ENCODE measurements at places on chromosomes 4 and X.

GRCh38 chr4:5973486-5974220 lies 44.6 kb downstream of the C4orf50 start:
- DNase-seq, result no peak

DNA sequence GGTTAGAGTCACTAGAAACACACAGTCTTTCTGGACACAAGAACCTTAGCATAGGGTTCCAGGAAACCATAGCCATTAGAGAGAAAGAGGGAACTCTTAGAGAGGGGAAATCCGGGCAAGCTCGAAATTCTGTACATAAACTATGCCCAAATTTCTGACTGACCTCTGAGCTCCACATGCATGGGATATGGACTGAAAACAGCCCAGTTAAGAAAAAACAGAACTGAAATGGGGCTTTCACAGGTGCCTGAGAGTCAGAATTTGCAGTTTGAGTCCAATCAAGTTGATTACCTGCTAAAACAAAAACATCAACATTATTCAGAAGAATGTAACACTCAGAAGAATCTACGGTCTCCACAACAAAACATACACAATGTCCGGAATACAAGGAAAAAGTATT lies 13.1 kb downstream of the DCHS2 start:
- DNase-seq, result no peak

DNA sequence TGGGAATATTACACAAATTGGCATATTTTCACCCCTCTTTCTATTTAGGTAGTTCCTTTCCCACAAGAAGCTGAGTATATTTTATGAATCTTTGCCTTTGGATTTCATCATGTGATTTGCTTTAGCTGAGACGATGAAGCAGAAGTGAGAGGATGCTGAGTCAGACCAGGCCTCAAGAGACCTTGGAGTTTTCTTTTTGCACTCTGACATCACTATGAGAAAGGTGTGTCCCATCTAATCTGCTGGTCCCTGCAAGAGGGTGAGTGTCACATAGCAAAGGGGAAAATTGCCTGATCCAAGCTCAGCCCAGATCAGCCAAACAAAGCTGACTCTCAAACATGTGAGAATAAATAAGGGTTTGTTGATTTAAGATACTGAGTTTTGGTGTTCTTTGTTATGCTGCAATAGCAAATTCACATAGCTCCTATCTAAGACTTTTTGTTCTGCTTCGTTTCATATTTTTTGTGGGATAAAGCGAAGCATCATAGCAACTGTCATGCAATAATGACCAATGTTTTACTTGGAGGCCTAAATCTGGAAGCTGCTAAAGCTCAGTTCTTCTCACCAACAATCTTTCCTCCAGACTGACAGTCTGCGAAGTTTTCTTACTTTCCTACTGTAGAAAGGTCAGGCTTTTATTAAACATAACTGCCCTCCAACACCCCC lies 176.9 kb downstream of the PDHA2 start:
- no peak for DNase-seq

- no peak for DNase-seq
These were observed 482.4 kb downstream of the INPP4B start for GRCh38 chr4:142363686-142364085.

GRCh38 chrX:109281483-109282275 lies 200.2 kb downstream of the GUCY2F start:
- no peak for DNase-seq

Data from GM12864 (cell line).